ENCODE measurements at places on chromosomes 12 and 14. TPM values are rescaled to one million over a fixed set of nuclear protein-coding genes. Genes with fewer than 3 reads are reported as not detected.

Gene TAS2R42
- not detected for total RNA-seq

Gene USP44
- 0.18 TPM for total RNA-seq

Gene CLECL1
- total RNA-seq = 0.38 TPM

Gene ESRRB
- 0.05 TPM for total RNA-seq

Gene PYGL
- 99.1 TPM for total RNA-seq

Gene SYCP3
- total RNA-seq = not detected

Gene IL31
- total RNA-seq = not detected

Gene GALNT16
- 1.1 TPM for total RNA-seq

Gene CHMP4A
- 14.4 TPM for total RNA-seq

Gene DPF3
- 5.2 TPM for total RNA-seq

Gene INSM2
- not detected for total RNA-seq

Gene GRIP1
- total RNA-seq = 0.13 TPM

Gene KRT71
- not detected for total RNA-seq

Gene KLHL33
- 0.20 TPM for total RNA-seq

Gene EIF2B1
- 23.9 TPM for total RNA-seq

Gene DLST
- total RNA-seq = 65.6 TPM

Gene RDH16
- 162 TPM for total RNA-seq

Gene SLC2A14
- 95.3 TPM for total RNA-seq

Gene FAM181A
- total RNA-seq = not detected

Measured in left lobe of liver (tissue), 2 donors.